Left colon (tissue), 2 donors: ENCODE measurements at places on chromosomes 4 and X. TPM values are rescaled to one million over a fixed set of nuclear protein-coding genes. Genes with fewer than 3 reads are reported as not detected.

The PDZD4 gene
- total RNA-seq = 3.8 TPM

GRCh38 chr4:112361181-112361791, 64.1 kb downstream of the ALPK1 start:
- DNase-seq = no peak

The SMR3B gene
- total RNA-seq = not detected

The HTN1 gene
- total RNA-seq = not detected

DNA sequence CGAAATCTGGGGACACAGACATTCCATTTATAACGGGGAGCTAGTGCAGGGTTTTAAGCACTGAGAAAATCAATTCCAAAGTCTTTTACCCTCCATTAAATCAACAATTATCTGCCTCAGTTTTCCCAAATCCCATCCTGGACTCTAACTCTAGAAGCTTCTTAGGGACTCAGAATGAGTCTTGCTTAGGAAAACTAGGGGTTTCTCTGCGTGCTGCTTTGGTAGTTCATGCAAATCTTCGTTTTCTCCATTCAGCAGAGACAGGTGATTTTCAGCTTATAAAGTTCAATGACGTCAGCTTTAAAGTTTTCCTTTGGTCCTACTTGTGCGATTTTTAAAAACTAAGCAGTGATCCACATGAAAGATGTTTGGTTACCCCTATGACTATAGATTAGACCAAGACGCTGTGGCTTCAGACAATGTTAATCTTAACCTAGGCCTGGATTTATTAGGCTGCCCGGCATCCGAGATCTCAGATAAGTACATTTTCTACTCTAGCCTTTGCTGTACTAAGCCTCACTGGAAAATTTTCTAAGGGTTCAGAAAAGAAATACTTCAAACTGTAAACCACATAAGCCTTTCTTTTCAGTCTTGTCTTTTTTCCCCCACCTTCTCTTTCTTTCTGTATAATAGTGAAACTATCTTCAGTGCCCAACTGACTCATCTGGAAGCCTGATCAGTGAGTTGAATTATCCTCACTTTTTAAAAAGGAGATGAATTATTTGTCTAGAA, 121.4 kb upstream of the GATB start:
- no peak for DNase-seq

DNA sequence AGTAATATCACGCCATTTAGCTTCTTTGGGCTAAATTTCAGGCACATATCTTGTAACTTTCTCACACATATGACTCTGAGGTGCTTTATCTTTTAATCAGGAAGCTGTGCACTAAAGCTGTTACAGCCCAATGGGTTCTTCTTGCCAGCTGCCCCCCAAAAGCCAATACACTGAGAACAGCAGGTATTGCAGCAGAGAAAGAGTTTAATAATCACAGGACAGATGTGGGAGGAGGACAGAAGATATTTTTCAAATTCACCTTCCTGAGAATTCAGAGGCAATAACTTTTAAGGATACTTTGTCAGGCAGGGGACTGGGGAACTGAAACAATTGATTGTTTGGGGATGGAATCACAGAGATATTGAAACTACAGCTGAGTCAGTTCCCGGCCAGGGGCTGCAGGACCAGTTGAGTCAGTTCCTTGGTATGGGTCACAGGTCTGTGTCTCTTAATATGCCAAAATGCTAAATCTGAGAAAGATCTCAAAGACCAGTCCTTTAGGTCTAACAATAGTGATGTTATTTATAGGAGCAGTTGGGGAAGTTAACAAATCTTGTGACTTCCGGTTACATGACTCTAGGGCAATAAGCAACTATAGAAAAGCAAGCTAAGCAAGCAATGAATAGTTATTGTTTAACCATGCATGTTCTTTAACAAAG, 28.1 kb downstream of the DDIT4L start:
- no peak for DNase-seq

GRCh38 chr4:150297861-150298474, 219.7 kb downstream of the DCLK2 start:
- no peak for DNase-seq

GRCh38 chr4:174215057-174215456, 68.4 kb downstream of the FBXO8 start:
- no peak for DNase-seq

DNA sequence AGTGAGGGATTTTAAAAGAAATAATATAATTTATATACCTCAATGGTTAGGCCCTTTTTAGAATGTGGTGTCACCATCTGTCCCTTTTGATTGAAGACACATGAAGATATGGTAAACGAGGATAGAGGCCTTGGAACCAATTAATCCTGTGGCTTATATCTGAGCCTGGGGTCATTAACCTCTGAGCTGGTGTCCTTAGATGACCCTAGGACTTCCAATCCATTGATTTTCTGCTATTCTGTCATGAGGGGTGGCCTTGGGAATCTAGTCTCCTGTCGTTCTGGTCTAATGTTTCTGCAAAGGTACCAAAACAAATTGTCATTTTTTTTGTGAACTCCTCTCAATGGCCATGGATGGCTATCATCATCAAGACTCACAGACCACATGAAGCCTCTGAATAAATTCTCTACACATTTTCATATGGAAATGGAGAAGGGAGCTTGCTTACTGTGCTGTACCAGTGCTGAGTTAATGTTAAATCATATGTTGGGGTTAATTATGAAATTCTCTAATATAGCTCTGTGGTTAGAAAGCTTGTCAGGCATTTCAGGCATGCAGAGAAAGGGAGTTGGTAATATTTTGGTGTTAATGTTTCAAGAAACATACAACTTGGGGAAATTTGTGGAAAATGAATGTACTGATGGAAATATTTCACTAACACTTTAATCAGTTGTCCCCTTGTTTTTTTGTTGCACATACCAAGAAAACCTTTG, 204.2 kb upstream of the IL15 start:
- no peak for DNase-seq

DNA sequence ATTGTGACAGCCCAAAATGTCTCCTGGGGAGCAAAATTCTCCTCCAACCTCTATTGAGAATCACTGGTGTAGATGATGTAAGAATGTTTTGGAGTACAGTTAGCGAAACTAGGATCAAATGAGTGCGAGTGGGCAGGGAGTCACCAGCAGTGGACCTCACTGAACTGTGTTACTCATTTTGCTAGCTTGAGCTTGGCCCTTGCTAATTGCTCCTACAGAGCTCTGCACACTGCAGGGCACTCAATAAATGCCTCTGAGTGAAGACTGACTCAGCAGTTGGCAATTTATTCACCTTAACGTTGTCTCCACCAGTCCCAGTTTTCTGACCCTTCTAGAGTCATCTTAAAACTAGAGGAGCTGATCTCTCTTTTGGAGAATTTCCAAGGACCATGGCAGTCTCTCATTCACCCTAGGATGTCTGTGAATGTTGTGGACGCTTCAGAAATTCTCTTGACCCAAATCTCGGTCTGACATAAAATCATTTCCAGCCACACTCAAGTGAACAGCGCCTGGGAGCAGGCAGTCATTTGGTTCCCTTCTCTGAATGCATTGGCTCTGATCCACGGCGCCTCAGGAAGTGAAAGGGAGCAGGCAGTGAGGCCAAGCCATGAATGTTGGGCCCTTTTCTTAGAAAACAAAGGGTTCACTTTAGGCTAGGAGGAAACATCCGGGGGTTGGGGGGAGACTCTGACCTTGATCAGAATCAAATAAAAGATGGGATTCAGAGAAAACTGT, 148.1 kb downstream of the NWD2 start:
- peak; percentile 27 for DNase-seq

DNA sequence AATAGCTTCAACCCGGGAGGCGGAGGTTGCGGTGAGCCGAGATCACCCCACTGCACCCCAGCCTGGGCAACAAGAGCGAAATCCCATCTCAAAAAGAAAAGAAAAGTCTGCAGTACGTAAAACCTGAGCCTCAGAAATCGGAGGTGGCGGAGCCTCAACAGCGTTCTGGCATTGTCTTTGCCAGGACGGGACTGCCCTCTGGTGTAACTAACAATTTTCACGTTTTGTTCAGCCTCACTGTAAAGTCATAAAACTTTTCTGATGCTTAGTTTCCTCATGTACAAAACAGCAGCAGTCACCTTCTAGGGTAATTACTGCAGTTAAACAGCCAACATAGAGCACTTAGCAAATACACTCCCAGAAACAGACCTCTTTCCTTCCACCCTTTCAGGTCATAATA, 121.7 kb downstream of the RBM47 start:
- peak; percentile 66 for DNase-seq

The MAGEB17 gene
- not detected for total RNA-seq

GRCh38 chrX:19839770-19840254, 47.6 kb downstream of the SH3KBP1 start:
- DNase-seq = no peak

The CYBB gene
- total RNA-seq = 23.5 TPM

The WDFY3 gene
- 52.1 TPM for total RNA-seq

The NALF2 gene
- 0.67 TPM for total RNA-seq

- DNase-seq = no peak
Measured at GRCh38 chr4:32472918-32473317, 1752.7 kb downstream of the PCDH7 start.

- no peak for DNase-seq
Measured at GRCh38 chr4:14877246-14878225, 124.7 kb upstream of the CPEB2 start.
